NCI-H1930 (cell line): ENCODE measurements at places on chromosomes 6 and 20.

- DNase-seq = no peak
Observed at GRCh38 chr6:152293404-152293803, 343.8 kb downstream of the SYNE1 start.

DNA sequence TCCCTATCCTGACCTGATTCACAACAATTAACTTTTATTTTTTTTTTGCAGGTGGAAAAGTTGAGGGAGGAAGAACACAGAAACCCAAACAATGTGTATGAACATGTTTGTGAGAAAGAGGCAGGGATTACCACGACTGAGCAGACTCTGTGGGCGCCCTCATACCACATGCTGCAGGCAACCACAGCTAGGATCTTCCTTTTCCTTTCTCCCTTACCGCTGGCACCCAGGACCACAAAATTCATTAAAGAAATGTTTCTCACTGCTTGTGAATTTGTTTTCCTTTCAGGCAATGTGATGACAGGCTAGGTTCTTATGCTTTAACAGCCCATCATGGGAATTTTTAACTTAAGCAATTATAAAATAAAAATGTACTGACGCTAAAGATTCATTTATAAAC is 287.1 kb downstream of the GMDS start:
- DNase-seq = no peak

- DNase-seq = no peak
Observed at GRCh38 chr20:54345821-54346220, 129.6 kb upstream of the DOK5 start.

- DNase-seq = no peak
Observed at GRCh38 chr6:131946992-131947955, 3.9 kb downstream of the CCN2 start.

DNA sequence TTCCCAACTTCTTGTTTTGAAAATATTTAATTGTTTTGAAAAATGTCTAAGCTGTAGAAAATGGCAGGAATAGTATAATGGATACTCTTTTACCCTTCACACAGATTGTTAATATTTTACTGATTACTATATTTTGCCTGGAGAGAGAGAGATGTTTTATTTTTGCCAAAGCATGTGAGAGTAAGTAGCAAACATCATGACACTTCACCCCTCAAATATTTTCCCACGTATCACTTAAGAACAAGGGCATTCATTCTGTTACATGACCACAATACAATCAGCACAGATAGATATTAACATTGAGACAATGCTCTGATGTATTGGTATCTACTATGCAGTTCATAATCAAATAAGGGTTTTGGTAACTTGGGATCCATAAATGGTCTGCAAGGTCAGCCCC is 116.5 kb downstream of the CCDC170 start:
- no peak for DNase-seq

DNA sequence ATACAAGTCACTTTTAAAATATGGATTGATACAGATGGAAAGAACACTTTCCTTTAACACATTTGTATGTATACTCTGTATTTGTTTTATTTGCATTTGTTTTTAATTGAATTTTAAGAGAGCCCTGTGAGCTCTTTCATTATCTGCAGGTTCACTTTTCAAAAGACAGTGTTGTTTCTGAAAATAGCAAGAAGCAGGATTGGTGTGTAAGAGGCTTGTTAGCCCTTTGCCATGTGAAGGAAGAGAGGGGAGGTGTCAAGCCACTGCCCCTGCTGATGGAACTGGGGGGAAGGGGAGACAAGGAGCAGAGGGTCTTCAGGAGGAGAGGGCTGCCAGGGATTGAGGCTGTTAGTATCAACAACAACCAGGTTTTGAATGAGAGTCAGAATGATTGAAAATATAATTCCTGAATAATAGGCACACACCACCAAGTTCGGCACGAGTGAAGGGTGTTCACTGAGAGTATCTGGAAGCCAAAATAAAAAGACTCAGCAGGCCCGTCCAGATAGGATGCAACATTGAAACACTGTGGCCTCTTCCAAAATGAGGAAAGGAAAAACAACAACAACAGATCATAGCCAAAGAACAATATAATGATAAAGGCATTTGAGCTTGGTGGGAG is 12.6 kb upstream of the PBOV1 start:
- no peak for DNase-seq

GRCh38 chr6:111484633-111484930 is 1.6 kb upstream of the REV3L start:
- DNase-seq = no peak

GRCh38 chr20:63534427-63534830 is 2.7 kb downstream of the PTK6 start:
- DNase-seq = no peak

- peak; percentile 39 for DNase-seq
Observed at GRCh38 chr6:15244620-15245360, 1.1 kb upstream of the JARID2 start.

DNA sequence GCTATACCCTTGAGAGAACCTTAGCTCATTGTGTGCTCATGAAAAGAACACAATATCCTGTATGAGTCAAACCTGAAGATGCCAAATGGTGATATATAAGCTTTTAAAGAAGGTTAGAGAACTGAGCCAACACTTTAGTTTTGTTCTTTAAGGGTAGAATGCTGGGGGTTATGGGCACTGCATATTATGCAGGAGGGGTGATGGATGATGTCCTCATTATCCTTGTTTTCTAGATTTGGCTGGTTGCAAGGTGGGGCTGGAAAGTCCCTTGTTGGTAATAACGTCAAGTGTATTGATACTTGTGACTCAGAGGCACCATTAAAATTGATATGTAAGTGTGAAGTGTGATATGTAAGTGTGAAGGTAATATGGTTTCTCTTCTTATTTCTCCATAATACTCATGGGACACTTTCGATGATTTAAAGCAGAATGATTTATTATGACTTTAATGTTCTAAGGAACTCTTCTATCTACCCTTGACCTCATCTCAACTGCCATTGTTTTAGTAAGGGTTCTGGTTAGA is 113.7 kb upstream of the DTNBP1 start:
- DNase-seq = no peak

- DNase-seq = no peak
Observed at GRCh38 chr20:8183526-8183925, 51.5 kb downstream of the PLCB1 start.

DNA sequence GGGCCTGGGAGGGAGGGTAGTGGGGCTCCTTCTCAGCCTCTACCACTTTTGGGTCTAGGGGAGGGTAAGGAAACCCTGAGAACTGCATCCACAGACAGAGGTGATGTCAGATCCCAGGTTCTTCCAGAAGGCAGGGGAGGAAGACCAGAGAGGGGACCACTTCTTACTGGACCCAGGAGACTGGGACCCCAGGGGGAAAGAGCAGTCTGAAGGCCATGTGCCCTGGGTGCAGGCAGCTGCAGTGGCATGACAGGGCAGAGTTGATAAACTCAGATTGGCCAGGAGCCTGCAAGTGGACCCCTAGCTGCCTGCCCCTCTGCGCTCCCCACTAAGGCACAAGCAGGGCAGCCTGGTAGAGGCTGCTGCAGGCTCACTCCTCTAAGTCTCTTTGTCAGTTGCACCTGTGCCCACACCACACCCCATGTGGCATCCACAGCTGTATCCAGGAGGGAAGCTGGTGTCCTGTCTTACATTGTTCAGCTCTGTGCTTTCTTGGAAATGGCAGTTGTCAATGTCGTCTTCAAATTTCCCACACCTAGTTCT is 2.7 kb downstream of the CST9L start:
- no peak for DNase-seq
